Heart right ventricle (tissue), 16 donors: ENCODE measurements at places on chromosomes 13 and 19.

DNA sequence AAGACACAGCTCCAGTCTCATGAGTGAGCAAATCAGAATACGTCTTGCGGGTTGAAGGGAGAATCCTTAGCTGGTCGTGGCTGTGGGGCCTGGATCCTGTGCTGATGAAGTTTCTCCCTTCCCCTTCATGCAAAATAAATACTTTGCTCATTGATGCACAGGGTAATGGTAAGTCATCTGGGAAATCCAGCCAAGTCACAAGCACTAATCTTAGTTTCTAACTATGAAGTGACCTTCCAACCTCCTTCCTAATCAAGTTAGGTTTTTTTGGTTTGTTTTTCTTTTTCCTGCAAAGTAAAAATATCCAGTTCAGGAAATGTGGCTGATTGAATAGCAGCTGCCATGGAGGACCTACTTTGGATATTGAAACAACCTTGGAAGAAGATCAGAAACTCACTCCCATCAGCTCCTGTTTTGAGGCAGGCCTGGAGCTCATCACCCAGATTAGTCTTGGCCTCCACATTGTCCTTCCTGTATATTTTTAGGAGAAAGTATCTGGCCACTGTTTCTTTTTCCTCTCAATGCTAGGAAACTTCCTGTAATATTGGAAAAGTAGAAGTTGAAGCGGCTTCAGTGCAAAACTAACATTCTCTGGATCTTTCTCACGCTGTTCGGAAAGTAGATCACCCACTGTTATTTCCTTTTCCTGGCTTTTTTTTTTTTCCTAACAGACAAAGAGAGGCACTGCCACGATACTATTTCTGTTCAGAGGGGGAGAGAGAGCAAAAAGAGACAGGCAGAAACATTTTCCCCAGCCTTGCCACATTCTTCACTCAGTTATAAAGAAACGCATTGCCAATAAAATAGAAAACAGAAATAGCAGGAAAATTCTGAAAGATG lies 12.3 kb upstream of the ARL11 start:
- peaks cover 37% of the 10 kb centered on the region for H3K4me1 ChIP-seq
- no peak for DNase-seq
- no peaks in the 10 kb centered on the region for H3K27me3 ChIP-seq
- no peak overlapping the region for H3K4me3 ChIP-seq
- H3K27ac ChIP-seq = peak overlapping the region; percentile 62

DNA sequence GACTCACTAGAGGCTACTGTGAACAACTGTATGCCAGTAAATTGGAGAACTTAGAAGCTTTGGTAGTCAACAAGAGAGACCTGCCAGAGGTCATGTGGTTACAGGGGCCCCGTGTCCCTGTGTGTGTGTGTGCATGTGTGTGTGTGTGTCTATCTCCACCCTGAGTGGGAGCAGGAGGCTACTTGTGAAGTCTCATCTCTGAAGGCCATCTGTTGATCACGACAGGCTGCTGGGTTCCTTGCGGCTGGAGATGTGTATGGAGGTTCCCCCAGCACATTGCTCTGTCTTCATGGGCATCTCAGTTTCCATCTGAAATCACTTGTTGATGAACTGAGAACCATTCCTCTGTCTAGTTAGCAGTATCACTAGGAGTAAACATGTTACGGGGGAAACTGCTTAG lies 58.2 kb upstream of the TEX29 start:
- no peak for DNase-seq
- H3K4me3 ChIP-seq = no peak overlapping the region
- no peaks in the 10 kb centered on the region for H3K27me3 ChIP-seq
- H3K4me1 ChIP-seq = peaks cover 13% of the 10 kb centered on the region

- no peak overlapping the region for H3K27ac ChIP-seq
- H3K27me3 ChIP-seq = no peaks in the 10 kb centered on the region
- no peak for DNase-seq
- no peaks in the 10 kb centered on the region for H3K4me1 ChIP-seq
- no peak overlapping the region for H3K4me3 ChIP-seq
- peaks cover 25% of the 10 kb centered on the region for H3K36me3 ChIP-seq
Observed at GRCh38 chr19:4425537-4425936, 23.1 kb downstream of the CHAF1A start.

- no peaks in the 10 kb centered on the region for H3K27me3 ChIP-seq
- H3K4me1 ChIP-seq = peaks cover 35% of the 10 kb centered on the region
- peak; percentile 74 for DNase-seq
- H3K4me3 ChIP-seq = no peak overlapping the region
Observed at GRCh38 chr13:28716511-28716910, 2.3 kb downstream of the SLC46A3 start.

DNA sequence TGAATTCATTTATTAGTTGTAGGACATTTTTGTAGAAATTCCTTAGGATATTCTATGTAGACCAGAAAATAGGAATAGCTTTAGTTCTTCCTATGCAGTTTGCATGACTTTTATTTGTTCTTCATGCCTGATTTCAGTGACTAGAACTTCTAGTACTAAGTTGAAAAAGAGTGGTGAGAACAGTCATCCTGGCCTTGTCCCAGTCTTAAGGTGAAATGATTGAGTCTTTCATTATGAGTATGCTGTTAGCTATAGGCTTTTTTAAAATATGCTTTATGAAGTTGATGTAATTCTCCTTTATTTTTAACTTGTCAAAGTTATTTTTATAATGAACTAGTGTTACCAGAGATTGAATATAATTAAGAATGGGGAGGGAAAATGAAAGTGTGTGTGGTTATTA lies 690.1 kb upstream of the KLHL1 start:
- no peak overlapping the region for H3K4me3 ChIP-seq
- H3K36me3 ChIP-seq = no peaks in the 10 kb centered on the region
- no peak overlapping the region for H3K27ac ChIP-seq
- H3K4me1 ChIP-seq = no peaks in the 10 kb centered on the region

GRCh38 chr13:33958964-33959363 lies 141.0 kb downstream of the RFC3 start:
- H3K27ac ChIP-seq = no peak overlapping the region
- H3K4me1 ChIP-seq = no peaks in the 10 kb centered on the region
- no peaks in the 10 kb centered on the region for H3K36me3 ChIP-seq
- no peak overlapping the region for H3K4me3 ChIP-seq
- H3K27me3 ChIP-seq = no peaks in the 10 kb centered on the region

- no peaks in the 10 kb centered on the region for H3K36me3 ChIP-seq
- DNase-seq = peak; percentile 59
- peak overlapping the region; percentile 86 for H3K27ac ChIP-seq
Observed at GRCh38 chr13:113152984-113153809, 5.3 kb upstream of the PROZ start.

DNA sequence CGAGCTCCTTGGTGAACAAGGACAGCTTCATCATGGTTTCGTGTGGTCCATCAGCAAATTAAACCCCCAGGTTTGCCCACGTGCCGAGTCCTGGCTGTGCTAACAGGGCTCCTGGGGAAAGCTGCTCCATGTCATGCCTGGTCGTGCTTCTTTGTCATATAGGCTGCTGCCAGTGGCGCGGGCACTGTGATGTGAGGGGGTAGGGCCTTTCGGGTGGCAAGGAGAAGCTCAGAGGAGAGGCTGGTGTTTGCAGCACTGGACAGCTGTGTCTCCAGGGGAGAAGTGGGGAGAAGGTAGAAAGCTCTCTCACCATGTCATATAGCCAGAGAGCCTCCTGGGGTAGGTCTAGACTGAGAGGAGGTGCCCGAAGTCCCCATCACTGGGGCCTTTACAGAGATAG lies 13.3 kb downstream of the VSTM2B start:
- H3K4me1 ChIP-seq = no peaks in the 10 kb centered on the region
- DNase-seq = no peak
- no peak overlapping the region for H3K4me3 ChIP-seq
- H3K36me3 ChIP-seq = no peaks in the 10 kb centered on the region

DNA sequence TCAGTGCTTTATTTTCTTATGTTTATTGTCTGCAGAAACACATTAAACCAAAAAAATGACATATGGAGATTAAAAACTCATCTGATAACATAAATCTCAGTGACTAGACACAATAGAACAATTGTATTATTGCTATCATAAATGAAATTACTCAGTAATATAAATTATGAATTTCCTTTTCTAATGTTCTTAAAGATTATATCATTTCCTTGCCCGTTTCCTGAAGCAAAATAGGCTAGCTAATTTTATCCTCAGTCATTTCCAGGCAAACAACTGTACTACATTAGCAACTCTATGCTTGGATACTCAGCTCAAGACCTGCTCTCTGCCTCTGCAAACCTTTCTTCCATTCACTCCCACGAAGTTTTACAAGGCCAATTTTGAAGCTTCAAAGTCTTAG lies 61.2 kb downstream of the RFC3 start:
- H3K4me3 ChIP-seq = no peak overlapping the region
- no peaks in the 10 kb centered on the region for H3K4me1 ChIP-seq
- no peaks in the 10 kb centered on the region for H3K27me3 ChIP-seq
- H3K36me3 ChIP-seq = no peaks in the 10 kb centered on the region
- no peak for DNase-seq
- H3K27ac ChIP-seq = peak overlapping the region; percentile 52

DNA sequence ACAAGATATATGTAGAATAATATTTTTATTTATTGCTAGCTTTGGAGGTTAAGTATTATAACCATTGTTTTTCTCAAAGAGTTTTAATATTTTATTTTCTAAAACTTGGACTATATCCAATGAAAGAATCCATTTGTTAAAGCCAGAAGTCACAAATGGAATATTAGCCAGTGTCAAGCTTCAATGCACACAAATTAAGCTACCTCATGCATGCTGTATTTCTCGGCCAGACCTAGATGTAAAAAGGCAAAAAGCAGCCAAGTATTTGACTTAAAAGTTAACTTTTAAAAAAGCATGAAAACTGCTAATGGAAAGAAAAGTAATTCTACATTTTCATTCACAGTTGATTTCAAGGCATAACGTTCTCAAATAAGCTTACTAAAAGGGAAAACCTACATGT lies 160.0 kb upstream of the ATXN8OS start:
- DNase-seq = no peak
- H3K27me3 ChIP-seq = no peaks in the 10 kb centered on the region
- H3K27ac ChIP-seq = no peak overlapping the region
- H3K4me1 ChIP-seq = no peaks in the 10 kb centered on the region

GRCh38 chr13:24233351-24233901 lies 72.9 kb downstream of the SPATA13 start:
- DNase-seq = no peak
- no peak overlapping the region for H3K27ac ChIP-seq
- no peaks in the 10 kb centered on the region for H3K36me3 ChIP-seq
- no peak overlapping the region for H3K4me3 ChIP-seq
- H3K4me1 ChIP-seq = peaks cover 16% of the 10 kb centered on the region

GRCh38 chr19:35106291-35106583 lies 9.4 kb upstream of the FXYD3 start:
- no peak overlapping the region for H3K4me3 ChIP-seq
- no peak overlapping the region for H3K27ac ChIP-seq
- no peak for DNase-seq

GRCh38 chr19:43638214-43638994 lies 1.2 kb downstream of the CADM4 start:
- no peak for DNase-seq
- H3K4me1 ChIP-seq = peaks cover 8% of the 10 kb centered on the region
- no peak overlapping the region for H3K27ac ChIP-seq
- H3K4me3 ChIP-seq = no peak overlapping the region
- peaks cover 58% of the 10 kb centered on the region for H3K27me3 ChIP-seq
- H3K36me3 ChIP-seq = no peaks in the 10 kb centered on the region

DNA sequence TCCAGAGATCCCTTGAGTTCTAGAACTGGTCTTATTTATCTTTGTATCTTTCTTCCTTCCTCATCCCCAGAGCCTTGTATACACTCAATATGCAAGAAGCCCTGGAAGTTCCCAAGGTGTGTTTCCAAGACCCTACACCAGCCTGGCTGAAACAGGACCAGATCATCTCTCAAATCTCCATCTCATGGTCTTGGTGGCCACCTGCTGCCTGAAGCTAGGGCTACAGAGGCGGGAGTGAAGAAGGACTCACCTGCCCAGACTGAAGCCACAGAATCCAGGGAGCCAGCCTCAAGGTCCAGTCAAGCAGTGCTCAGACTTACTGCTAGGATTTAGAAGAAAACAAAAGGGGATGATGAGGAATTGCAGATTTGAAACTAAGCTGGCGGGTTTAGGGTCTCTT lies 6.1 kb upstream of the CYSLTR2 start:
- DNase-seq = no peak
- no peaks in the 10 kb centered on the region for H3K27me3 ChIP-seq
- no peaks in the 10 kb centered on the region for H3K36me3 ChIP-seq
- H3K4me1 ChIP-seq = peaks cover 10% of the 10 kb centered on the region
- H3K4me3 ChIP-seq = no peak overlapping the region
- H3K27ac ChIP-seq = no peak overlapping the region

DNA sequence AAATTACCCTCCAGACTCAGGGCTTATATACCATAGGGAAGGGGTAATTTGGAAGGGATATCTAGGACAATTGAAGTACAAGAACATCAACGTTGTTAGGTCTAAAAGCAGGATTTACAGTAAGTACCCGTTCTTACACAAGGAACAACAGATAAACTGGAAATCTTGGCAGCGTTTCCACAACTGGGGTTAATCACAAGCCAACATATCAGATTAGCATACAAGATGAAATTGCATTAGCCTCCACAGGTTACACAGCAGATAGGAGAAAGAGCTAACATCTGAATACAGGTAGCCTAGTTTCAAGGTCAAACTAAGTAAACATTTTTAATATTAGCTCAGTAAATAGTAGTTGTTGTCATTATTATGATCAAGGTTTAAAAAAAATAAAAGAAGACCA lies 1214.0 kb upstream of the PCDH20 start:
- no peaks in the 10 kb centered on the region for H3K36me3 ChIP-seq
- no peak overlapping the region for H3K4me3 ChIP-seq
- H3K27ac ChIP-seq = no peak overlapping the region
- no peaks in the 10 kb centered on the region for H3K4me1 ChIP-seq
